ENCODE measurements at places on chromosomes 2 and 18.

- peak; percentile 80 for DNase-seq
These were observed 561.9 kb downstream of the GALR1 start for GRCh38 chr18:77811503-77811902.

DNA sequence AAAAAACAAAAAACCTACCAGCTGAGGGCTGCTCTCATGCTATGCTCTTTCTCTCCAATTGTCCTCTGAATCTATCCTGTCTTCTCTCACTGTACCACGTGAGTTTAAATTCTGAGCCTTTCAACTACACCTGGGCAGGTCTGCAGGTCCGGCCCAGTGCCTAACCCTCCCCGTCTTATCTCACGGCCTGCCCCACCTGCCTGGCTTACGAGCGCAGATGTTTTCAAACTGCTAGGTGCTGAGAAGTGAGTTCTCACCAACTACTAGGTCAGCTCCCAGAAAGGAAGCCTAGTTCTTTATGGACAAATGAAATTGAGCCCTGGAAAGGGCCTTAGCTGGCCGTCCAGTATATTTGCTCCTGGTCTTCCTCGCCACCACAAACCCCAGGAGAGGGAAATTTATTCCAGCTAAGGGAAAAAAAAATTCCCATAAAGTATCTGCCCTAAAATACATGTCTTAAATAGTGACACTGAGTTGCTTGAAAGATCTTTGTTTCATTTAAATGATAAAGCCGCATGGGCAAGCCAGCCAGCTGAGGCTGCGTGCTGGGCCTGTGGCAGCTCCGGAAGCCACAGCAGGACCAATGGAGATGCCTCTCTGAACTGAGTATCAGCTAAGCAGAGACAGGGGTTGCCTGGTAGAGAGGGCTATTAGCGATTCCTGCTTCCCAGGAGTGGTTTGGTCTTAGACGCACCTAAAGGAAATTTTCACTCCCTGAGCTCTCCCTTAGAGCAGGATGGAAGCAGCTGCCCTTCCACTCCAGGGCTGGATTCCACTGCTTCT lies 92.5 kb upstream of the NCK2 start:
- no peak for DNase-seq

DNA sequence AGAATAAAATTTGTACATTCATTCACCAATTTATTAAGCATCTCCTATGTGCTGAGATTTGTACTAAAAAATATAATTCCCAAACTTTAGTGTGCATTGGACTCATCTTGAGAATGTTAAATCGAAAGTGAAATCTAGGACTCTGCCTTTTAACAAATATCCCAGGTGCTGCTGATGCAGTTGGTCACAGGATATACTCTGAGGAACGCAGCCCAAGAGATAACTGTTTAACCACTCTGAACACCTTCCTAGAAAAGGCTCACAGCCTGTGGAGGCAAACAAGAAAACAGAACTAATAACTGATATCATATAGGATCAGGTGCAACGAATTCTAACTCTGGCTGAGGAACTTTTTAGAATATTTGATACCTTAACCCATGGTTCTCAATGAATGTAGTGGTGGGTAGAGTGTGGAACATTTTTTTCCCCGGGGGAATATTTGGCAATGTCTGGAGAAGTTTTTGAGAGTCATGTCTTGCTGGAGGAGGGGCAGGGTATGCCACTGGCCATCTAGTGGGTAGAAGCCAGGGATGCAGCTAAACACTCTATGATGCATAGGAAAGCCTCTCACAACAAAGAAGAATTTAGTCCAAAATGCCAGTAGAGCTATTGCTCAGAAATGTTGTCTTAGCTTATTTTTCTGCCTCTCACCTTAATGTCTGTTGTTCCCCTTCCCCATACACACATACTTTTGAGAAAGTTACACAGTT lies 96.5 kb downstream of the EHBP1 start:
- no peak for DNase-seq

GRCh38 chr2:200443916-200444315 lies 66.0 kb downstream of the KCTD18 start:
- no peak for DNase-seq

DNA sequence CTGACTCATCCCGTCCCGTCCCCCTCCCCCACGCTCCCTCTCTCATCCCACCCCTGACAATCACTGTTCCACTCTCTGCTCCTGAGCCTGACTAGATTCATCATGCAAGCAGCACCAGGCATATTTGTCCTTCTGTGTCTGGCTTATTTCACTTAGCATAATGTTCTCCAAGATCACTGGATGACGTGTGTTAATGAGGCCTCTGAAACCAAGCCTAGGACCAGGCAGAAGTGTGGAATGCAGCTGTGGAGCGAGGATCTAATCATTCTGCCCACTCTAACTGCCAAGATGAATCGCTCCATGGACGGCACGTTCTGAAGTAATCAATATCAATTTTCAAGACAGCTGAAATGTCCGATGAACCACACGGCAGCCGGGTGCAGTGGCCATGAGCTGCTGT lies 122.4 kb upstream of the ZNF236 start:
- no peak for DNase-seq

DNA sequence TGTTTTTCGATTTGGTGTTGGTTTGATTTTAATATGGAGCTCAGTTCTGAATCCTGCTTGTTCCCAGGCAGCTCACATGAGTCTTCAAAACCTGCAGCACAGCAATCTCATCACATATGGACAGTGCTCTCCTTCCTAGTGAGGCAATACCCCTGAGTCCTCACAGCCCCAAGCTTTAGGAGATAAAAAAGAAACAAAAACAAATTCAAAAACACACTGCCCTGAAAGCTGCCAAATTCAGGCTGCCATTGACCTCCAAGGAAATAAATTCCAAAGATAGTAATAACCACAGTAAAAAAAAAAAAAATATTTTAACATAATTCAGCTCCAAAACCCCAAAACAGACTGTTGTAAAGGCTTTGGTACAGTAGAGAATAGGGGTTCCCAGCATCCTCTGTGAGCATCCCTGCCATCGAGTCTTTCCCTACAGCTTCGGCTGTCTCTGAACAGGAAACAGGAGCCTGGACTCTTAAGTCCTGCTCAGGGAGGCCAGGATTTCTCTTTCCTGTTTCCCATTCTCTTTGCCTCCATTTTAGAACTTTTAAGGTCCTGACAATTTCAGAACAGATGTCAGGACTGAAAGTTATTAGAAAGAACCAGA lies 14.7 kb upstream of the SP3 start:
- no peak for DNase-seq

GRCh38 chr18:23634692-23635091 lies 28.0 kb downstream of the ANKRD29 start:
- DNase-seq, result no peak

DNA sequence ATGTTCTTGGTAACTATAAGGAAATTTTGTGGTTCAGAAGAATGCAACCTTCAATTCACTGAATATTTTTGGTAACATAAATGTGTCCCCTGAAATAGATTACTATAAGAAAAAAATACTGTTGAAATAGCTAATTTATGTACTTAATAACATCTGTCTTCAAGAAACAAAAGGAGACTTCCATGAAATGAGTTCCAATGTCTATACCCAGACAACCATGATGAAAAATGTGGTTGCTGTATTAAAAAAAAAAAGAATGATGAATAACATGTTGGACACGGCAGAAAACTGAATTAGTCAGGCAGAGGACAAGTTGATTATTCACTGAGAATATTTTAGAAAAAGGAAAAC lies 98.5 kb downstream of the TACR1 start:
- DNase-seq, result no peak

- no peak for DNase-seq
These were observed 175.4 kb downstream of the HDAC4 start for GRCh38 chr2:239225371-239225851.

- DNase-seq, result no peak
These were observed 20.9 kb downstream of the OXER1 start for GRCh38 chr2:42742740-42743658.

DNA sequence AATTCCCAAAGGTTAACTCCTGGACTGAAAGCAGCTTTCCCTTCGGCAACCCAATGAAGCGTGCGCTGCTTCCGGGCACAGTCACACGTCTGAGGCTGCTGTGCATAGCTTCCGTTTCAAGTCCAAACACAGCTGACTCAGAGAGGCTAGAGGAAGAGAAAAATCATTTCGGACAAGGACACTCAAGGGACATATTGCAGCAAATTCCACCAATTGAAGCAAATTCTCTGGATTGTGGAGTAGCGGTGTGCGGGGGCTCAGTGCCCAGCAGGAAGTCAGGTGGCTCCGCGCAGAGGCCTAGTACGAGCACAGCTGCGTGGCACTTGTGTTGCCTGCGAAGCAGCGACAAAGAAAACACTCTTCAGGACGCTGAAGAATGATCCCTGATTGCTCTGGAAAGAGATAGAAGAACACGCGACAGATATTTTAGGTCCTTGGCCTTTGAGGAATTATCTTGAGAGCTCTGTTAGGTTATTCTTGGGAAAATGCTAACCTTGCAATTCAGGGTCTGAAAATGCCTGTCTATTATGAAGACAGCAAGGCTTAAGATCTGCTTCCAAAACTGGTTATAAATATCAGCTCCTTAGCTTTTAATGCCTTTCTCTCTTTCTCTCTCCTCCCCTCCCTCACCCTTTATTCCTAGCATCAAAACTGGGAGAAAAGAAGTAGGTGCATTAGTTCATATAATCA lies 352.6 kb upstream of the DLGAP1 start:
- no peak for DNase-seq

DNA sequence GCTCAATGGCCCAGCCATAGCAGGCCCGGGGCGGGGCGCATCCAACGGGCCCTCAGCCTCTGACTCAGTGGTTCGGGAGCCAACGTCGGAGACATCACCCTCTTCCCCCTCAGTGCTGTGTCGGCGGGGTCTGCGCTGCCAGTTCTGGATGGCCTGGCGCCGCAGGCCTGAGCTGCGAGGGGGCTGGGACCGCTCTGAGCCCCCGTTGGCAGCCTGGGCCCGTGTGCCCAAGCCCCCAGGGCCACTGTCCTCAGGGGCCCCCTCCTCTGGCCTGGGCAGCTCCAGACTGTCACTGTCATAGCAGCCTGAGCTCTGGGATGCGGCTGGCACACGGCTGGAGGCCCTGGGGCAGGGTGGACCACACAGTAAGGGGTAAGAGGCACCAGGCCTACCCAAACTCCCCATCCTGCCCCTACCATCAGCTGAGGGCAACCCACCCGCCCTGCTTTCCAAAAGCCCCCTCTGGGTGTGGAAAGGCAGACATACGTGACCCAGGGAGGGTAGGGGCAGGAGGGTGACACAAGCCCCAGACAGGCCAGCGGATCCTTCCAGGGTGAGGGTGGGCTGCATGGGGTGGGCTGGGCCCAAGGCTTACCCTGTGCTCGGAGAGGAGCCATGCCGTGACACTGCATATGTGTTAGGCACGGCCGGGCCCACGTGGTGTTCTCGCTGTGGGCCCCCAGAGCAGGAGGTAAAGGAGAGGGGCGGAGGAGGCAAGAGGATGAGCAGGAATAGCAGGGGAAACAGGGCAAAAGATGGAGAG lies 18.8 kb downstream of the FBXO41 start:
- no peak for DNase-seq

- no peak for DNase-seq
These were observed 197.4 kb upstream of the NCKAP5 start for GRCh38 chr2:133765658-133766057.

DNA sequence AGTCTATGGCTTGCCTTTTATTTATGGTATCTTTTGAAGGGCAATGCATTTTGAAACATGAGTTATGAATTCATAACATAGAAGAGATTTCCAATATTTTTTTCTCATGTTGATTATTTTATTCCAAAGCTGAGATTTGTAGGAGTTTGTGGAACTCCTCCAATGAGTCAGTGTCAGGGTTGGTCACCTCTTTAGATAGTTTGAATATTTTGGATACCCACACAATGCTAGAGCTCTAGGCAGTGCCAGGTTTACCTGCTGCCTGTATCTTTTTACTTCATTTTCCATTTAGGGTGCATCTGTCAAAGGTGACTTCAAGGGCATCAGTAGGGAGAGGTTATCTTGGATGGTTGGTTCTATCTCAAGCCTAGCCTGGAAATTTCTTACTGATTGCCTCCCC lies 152.7 kb downstream of the CERS6 start:
- no peak for DNase-seq

DNA sequence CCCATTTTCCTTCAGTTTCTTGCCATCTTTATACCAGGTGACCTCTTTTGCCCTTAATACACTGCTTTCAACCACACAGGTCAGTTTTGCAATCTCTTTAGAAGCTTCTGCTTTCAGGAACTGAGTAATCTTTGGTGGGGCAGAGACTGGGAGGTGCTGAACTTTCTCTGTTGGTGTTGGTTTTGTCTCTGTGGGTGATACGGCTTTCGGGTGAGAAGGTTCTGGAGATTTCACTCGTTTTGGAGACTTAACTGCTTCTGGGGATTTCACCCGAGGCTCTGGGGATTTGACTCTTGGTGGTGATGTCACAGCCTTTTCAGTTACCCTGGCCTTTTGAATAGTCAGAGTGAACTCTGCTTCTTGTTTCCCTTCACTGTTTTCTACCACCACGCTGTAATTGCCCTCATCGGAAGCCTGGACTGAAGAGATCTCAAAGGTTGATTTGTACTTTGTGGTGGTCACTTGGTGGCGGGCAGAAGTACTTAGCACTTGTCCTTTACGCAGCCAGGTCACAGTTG lies 50.4 kb downstream of the PLEKHA3 start:
- no peak for DNase-seq

DNA sequence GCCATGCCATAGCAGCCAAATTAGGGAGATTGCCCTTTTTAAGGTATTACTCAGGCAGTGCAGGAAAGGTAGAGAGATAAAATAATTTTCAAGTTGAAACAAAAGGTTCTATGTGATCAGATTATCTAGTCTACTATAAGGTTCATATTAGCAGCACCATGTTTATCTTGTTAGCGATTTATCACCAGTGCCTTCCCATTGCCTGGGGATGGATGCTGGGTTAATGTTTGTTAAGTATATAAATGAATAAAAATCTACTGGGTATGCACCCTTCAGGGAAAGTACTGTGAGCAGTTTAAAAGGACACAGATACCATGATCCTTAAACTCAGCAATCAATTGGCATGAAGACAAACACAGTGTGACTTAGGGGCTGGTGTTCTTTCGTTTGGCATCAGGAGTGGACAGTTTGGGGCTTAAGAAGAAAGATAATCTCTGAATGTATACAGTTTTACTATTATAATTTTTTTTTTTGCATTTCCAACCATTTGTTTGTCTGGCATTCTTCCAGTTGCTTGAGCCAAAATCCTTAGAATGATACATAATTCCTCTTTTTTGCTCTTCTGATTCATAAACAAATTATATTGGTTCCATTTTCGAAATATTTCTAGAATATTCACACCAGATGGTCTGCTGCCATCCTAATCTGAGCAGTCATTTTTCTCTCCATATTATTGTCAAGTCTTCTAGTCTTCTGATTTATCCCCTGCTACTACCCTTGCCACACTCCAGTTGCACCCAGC lies 512.8 kb upstream of the SLC8A1 start:
- no peak for DNase-seq

DNA sequence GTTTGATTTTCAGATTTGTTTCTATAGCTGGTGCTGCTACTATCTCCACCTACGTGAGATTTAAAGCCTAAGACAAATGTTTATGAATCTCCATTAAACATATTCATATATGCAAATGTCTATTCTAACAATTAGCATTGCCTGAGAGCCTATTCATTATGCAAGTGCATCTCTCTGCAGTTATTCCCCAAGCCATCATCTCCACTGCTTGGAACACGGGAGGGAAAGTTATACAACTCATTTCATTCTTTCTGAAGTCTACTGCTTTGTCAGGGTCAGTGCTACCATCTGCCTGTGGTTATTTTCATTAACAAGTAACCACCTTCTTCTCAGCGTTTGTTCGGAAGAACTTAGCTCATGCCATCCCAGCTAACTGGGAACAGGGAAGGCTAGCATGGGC lies 188.8 kb upstream of the REV1 start:
- DNase-seq, result no peak

- no peak for DNase-seq
These were observed 41.5 kb downstream of the YPEL5 start for GRCh38 chr2:30188292-30188691.

GRCh38 chr2:117856415-117857210 lies 42.1 kb downstream of the DDX18 start:
- no peak for DNase-seq

GRCh38 chr2:28981016-28981441 lies at the start of gene TOGARAM2:
Gene TOGARAM2, plus strand, starts transcription at chr2:28981298. Its CDS starts 13,537 bp downstream, at chr2:28994835.
- DNase-seq, result peak; percentile 21

Data from NCI-H2029 (cell line).